ENCODE measurements at places on chromosomes 7 and 10.

- DNase-seq: no peak
These were observed 24.0 kb upstream of the AGBL3 start for GRCh38 chr7:134962270-134962780.

GRCh38 chr10:113023017-113023416, 73.0 kb downstream of the TCF7L2 start:
- no peak for DNase-seq

DNA sequence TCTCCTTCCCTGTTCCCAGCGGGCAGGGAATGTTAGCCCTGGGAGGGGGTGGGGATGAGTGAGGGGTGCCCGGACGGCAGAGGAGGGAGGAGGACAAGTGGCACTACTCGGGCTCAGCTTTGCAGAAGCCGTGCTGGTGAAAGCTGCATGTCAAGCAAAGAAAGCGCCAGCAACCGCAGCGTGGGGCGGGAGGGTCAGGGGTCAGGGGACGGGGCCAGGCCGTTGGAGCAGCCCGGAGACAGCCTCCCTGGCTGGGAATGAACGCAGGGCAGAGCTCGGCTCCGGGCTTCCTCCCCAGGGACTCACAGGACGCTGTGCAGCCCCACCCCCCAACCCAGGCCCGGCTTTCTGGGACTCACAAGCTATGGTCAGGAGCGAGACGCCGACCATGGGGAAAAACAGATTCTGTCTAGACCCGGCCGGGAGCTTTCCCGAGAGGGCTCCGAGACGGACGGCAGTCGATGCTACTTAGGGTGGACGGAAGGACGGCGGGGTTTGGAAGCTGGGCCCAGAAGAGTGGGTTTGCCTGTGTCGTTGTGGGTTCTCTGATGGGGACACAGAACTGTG, 113.4 kb downstream of the VIPR2 start:
- peak; percentile 14 for DNase-seq

GRCh38 chr7:126778101-126778500, 474.6 kb downstream of the GRM8 start:
- no peak for DNase-seq

DNA sequence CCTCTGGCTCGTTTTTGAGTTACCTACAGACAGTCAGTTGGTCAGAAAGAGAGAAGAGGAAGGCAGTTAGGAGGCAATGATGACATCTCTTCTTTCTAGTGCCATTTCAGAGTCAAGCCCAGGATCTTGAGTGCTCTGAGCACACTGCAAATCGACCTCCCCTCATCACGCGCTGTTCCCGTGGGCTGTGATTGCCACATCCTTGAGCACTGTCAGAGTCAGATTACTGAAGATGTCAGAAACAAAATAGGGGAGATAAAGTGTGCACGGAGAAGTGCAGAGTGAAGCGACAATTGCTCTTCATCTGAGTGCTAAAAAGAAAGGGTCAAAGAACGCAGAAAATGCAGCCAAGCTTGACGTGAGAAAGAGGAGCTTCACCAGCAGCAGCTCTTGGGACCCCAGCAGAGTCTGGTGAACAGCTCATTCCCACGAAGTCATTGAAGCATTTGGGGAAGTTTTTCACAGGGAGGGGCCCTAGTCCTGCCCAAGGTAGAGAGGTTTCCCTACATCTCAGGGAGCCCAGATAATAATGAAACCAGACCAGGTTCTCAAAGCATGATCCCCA, 661.7 kb upstream of the AUTS2 start:
- DNase-seq: no peak

- DNase-seq: no peak
These were observed 334.4 kb downstream of the SUGCT start for GRCh38 chr7:40468891-40469864.

- no peak for DNase-seq
These were observed 391.9 kb upstream of the NPVF start for GRCh38 chr7:25619963-25620799.

DNA sequence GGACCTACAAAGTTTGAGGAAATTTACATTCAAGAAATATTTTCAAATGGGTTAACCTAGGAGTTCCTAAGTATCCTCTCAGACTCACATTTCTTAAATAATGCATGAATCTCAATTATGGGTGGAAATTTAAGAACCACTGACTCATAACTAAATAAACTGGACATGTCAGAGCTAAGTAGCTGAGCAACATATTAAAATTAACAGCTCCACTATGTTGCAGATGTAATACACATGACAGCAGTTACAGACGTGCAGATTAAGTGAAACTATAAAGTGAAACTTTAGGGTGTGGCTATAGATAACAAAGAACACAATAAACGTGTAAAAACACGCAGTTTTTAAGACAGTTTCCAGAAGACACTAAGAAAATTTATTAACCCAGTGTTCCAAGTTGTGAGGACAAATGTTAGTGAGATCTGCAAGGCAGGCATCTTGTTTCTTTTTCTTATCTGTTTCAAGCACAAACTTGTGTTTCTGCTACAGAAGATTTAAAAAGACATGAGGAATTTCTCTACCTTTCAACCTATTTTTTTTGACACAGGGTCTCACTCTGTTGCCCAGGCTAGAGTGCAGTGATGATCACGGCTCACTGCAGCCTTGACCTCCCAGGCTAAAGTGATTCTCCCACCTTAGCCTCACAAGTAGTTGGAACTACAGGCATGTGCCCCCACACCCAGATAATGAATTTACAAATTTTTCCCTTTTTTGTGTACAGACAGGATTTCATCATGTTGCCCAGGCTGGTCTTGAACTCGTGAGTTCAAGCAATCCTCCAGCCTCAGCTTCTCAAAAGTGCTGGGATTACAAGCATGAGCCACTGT, 25.3 kb downstream of the DNMBP start:
- no peak for DNase-seq

Measured in stimulated activated CD4-positive, alpha-beta T cell treated with anti-CD3 and anti-CD28 coated beads, Interleukin-2, amount 100 ng/mL, for 24 hours (primary cell).